ENCODE measurements at places on chromosomes 4 and X.

GRCh38 chr4:141432000-141432712, 204.2 kb upstream of the IL15 start:
- no peak for DNase-seq

- DNase-seq: peak; percentile 88
Measured at GRCh38 chrX:143854006-143854405, 29.9 kb upstream of the UBE2NL start.

DNA sequence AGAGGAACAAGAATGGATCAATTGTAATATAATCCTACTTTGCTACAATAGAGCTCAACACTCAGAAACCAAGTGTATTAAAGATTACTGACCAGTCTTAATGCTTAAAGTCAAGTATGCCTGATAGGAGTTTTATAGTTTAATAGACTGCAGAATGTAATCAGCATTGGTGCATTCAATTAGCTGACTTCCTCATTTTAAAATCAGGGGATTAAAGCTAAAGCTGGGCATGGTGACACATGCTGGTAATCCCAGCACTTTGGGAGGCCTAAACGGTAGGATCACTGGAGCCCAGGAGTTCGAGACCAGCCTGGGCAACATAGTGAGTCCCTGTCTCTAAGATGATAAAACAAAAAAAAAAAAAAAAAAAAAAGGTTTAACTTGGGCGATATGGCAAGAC, 10.8 kb downstream of the HNRNPDL start:
- no peak for DNase-seq

DNA sequence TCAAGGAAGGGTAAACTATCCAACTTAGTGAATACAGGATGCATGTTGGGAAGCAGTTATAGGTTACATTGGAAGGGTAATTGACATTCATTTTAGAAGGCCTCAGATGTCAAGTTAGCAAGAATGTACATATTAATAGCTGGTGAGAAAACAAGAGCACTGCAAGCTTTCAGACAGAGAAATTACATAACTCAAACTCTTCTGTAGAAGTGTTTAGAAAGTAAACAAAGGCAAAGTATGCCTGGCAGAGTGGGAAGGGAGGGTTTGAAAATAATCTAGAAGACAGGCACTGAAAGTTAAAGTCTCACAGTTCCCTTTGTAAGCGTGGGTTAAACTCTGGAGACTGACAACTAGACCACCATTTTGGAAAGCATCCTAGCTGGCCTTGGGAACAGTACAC, 406.2 kb downstream of the ANKRD50 start:
- no peak for DNase-seq

DNA sequence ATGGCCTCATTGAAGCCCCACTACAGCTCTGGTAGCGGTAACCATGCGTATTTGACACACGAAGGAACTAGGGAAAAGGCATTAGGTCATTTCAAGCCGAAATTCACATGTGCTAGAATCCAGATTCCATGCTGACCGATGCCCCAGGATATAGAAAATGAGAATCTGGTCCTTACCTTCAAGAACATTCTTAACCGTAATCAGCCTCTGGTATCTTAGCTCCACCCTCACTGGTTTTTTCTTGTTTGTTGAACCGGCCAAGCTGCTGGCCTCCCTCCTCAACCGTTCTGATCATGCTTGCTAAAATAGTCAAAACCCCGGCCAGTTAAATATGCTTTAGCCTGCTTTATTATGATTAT, 876 bp downstream of the HPRT1 start:
- DNase-seq: peak; percentile 35

- DNase-seq: no peak
Measured at GRCh38 chrX:50776248-50776647, 37.7 kb downstream of the SHROOM4 start.

GRCh38 chr4:156949373-156949814, 22.2 kb downstream of the PDGFC start:
- DNase-seq: no peak

DNA sequence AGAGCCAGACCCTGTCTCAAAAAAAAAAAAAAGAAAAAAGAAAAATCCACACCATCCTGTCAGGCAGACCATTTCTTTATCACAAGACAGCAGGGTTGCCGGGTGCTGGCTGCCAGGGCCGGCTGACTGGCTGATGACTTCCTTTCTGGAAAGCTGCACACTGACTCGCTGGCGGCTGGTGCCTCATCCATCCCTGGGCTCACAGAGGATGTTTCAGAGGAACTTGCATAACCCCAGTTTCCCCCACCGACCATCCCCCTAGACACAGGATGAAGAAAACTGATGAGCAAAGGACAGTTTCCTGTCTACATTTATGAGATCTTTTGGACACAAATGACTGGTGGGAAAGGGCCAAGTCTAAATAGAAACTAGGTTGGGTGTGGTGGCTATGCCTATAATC, 14.1 kb downstream of the HPSE start:
- DNase-seq: peak; percentile 65

GRCh38 chr4:114310296-114310925, 288.2 kb upstream of the UGT8 start:
- DNase-seq: no peak

DNA sequence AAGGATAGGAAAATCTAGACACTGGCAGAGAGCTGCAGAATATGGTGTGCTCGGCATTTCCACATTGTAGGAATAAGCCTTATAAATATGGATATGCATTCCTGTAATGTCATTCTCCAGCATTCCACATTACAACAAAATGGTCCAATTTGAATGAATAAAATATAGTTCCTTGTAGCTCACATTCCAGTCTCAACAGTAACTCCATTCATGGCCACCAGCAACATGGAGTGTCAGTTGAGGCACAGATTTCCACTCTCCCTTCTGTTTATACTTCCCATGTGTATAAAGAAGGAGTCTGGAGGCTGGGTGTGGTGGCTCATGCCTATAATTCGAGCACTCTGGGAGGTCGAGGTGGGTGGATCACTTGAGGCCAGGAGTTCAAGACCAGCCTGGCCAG, 84.5 kb downstream of the AASDH start:
- no peak for DNase-seq

- no peak for DNase-seq
Measured at GRCh38 chrX:70423936-70424675, 992 bp downstream of the GDPD2 start.

DNA sequence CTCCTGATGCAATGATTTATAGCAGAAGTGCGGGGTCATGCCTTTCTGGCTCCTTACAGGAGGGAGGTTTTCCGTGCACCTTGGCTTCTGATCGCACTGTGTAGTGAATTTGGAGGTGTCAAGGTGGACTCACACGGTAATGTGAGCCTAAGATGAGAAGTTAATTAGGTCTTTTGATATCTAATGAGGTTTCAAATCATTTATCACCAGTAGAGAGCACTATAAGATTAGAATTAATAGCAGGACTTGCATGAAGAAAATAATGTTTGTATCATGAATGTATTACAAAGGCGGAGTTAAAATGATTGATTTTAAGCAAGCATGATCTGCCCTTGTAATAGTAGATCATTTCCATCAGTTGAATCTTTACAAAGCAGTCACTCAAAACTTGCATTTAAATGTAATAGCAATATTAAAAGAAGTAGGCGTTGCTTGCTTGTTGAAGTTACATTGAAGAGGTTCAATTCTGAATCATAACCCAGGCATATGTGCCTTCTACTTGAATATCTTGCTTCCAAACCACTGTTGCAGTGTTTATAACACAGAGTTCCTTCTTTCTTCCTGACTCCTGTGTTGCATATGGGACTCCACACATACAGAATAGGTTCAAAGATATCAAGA, 152.1 kb downstream of the FMR1NB start:
- peak; percentile 44 for DNase-seq

DNA sequence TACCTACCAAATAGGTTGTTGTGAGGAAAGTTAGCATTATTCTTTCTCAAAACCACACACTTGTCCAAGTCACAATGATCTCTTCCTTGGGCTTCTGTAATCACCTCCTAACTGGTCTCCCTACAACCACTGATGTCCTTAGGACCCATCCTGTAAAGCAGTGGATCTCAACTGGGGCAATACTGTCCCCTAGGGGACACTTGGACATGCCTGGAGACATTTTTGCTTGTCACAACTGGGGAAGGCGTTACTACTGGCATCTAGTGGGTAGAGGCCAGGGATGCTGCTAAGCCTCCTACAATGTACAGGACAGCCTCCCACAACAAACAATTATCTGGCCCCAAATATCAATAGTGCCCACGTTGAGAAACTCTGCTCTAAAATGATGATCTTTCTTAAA, 118.7 kb upstream of the AP1S2 start:
- peak; percentile 52 for DNase-seq

DNA sequence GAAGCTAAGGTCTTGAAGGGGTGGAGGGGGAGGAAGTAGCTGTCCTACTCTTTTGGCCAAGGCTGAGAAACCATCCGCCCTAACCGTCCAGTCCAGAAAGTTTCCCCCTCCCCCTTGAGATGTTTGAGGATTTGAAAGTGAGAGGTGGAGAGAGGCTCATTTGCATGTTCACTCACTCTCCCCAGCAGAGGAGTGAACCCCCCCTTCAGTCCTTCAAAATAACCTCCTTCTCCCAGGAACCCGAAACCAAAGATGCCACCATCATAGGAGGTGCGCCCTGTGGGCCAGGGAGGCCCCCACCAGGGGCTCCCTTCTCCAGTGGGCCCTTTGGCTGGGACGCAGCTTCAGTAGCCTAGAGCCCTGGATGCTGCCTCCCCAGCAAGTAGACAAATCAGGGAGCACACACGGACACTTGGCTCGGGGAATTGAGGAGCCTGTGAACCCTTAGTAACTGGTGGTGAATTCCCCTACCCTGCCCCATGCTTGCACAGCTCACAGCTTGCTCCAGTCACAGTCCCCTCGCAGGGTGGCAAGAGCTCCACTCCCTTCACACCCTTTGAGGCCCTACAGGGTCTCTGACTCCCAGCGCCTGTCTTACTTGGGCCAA, 25.6 kb downstream of the ELF4 start:
- no peak for DNase-seq

Measured in RKO (cell line).